GM23338 (cell line): ENCODE measurements at places on chromosomes 3 and 15.
A peak's percentile ranks its signal among the peaks of the same experiment; 100 is the strongest.

DNA sequence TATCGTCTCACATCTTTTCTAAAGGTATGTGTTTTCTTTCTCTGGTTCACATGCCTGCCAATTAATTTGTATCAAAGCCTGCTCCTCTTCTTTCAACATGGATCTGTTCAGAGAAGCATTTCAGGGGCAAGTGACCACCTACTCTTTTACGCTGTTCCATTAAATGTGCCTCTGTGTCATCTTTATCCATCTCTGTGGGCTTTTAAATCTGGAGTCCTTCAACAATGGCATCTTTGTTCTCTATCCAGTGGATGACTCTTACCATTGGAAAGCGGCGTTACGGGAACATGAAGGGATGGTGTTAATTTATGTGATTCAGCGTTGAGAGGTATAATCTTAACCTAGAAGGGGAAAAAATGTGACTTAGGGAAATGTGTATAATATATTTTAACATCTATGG is 92.7 kb upstream of the CFAP20DC start:
- H3K27ac ChIP-seq: no peak overlapping the region
- H3K4me3 ChIP-seq: no peak overlapping the region
- no peaks in the 10 kb centered on the region for H3K4me1 ChIP-seq
- H3K36me3 ChIP-seq: no peaks in the 10 kb centered on the region
- no peak for DNase-seq

- H3K4me3 ChIP-seq: no peak overlapping the region
- no peaks in the 10 kb centered on the region for H3K27me3 ChIP-seq
- H3K4me1 ChIP-seq: peaks cover 5% of the 10 kb centered on the region; the same call in 1 of the 2 replicates
- H3K27ac ChIP-seq: no peak overlapping the region
Measured at GRCh38 chr3:122568755-122569154, 4.6 kb downstream of the DTX3L start.

DNA sequence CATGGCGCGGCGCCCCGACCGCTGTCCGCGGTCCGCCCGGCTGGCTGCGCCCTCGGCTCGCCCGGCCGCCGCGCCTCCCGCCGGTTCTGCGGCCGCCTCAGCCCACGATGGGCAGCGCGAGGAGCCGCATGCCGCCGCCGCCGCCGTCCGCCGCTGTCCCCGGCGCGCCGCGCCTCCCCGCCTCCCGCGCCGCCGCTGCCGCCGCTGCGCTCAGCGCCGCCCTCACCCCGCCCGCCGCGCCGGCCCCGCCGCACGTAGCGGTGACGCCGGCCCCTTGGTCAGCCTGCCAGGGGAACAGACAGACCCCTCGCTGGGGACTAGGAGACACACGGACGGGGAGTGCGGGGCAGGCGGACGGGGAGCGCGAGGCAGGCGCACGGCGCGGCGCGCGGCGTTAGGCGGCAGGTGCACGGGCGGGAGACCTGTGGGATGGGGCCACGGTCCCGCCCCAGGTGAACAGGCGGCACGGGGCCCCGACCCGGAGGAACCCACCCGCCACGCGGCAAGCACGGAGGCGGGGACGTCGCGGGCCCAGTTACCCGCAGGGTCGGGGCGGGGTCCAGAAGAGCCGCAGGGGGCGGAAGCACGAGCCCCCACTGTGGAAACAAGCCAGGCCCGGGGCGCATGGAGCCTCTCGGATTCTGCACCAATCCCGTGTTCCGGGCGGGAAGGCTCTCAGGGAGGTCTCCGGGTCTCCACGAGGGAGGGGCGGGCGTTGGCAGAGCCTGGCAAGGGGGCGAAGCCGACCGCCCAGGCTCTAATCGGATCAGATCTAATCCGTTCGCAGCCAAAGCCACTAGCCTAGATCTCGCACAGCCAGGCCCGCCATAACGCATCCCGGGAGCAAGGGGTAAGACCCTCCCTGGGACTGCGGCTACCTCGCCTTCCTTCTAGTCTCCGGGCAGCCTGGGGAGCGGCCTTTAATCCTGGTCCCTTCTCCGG is at the start of gene CSPG5:
Gene CSPG5, minus strand, starts transcription at position 175 of the 942 bp plus-strand sequence. Its CDS starts 172 bp downstream, at position 3.
- peak; percentile 59 for DNase-seq
- H3K4me1 ChIP-seq: peaks cover 5% of the 10 kb centered on the region
- no peak within 1 kb of the TSS for H3K27ac ChIP-seq

GRCh38 chr15:58282060-58282708 is 144.0 kb downstream of the AQP9 start:
- H3K4me1 ChIP-seq: no peaks in the 10 kb centered on the region
- no peaks in the 10 kb centered on the region for H3K36me3 ChIP-seq
- H3K27ac ChIP-seq: no peak overlapping the region
- H3K4me3 ChIP-seq: no peak overlapping the region

- H3K4me3 ChIP-seq: no peak overlapping the region
- DNase-seq: no peak
- H3K27ac ChIP-seq: no peak overlapping the region
- no peaks in the 10 kb centered on the region for H3K4me1 ChIP-seq
- H3K36me3 ChIP-seq: no peaks in the 10 kb centered on the region
Measured at GRCh38 chr15:70775160-70775559, 11.8 kb upstream of the UACA start.

- H3K27ac ChIP-seq: no peak overlapping the region
Measured at GRCh38 chr3:124113485-124113884, 121.6 kb upstream of the ROPN1 start.

GRCh38 chr3:165545059-165545458 is 292.2 kb downstream of the BCHE start:
- no peaks in the 10 kb centered on the region for H3K36me3 ChIP-seq
- no peak overlapping the region for H3K27ac ChIP-seq
- DNase-seq: no peak

DNA sequence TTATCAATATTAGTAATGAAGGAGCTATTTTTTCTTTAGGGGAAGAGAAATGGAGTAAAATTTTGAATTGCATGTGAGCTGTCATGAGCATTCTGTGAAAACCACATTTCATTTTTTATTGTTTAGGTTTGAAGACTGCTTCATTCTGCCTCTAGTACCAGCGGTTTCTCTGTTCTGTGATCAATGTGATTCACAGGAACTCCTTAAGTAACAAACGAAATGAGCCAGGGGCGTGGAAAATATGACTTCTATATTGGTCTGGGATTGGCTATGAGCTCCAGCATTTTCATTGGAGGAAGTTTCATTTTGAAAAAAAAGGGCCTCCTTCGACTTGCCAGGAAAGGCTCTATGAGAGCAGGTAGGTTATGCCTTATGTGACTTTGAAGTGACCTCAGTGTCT is 13.0 kb downstream of the NIPA2 start:
- no peaks in the 10 kb centered on the region for H3K27me3 ChIP-seq
- peaks cover 24% of the 10 kb centered on the region for H3K36me3 ChIP-seq
- H3K4me1 ChIP-seq: no peaks in the 10 kb centered on the region
- H3K27ac ChIP-seq: no peak overlapping the region
- DNase-seq: no peak

GRCh38 chr3:187799942-187800641 is 54.8 kb upstream of the BCL6 start:
- H3K4me1 ChIP-seq: peaks cover 5% of the 10 kb centered on the region
- H3K36me3 ChIP-seq: no peaks in the 10 kb centered on the region
- DNase-seq: no peak
- H3K27me3 ChIP-seq: no peaks in the 10 kb centered on the region

DNA sequence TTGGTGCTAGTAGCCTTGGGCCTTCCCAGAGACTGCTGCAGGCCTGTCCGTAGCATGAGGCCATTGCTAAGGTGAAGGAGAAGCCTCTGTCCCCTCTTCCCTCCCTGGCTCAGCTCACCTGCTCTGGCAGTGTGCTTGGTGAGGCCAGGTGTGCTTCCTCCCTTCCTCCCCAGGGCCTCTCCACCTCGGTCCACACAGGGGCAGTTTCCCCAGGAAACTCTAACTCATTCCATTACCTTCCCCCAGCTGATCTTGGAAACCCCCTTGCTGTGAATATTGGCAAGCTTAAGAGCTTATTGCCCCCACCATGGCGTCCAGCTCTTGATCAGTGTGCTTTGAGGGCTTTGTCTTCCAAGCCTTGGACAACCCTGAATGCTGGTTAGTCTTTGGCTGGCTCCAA is 52.7 kb downstream of the ZNF445 start:
- no peaks in the 10 kb centered on the region for H3K36me3 ChIP-seq
- no peak for DNase-seq
- H3K4me3 ChIP-seq: no peak overlapping the region
- no peak overlapping the region for H3K27ac ChIP-seq
- no peaks in the 10 kb centered on the region for H3K27me3 ChIP-seq

DNA sequence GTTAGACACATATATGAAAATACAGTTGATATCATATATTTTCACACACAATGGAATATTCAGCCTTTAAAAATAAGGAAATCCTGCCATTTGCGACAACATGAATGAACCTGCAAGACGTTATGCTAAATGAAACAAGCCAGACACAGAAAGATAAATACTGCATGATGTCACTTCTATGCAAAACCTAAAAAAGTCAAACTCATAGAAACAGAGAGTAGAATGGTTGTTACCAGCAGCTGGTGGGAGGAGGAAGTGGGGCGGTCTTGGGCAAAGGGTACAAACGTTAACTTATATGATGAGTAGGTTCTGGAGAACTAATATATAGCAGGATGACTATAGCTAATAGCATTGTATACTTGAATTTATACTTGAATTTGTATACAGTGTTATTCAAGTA is 213.2 kb upstream of the NR2F2 start:
- no peak for DNase-seq
- no peaks in the 10 kb centered on the region for H3K27me3 ChIP-seq
- no peak overlapping the region for H3K4me3 ChIP-seq
- H3K4me1 ChIP-seq: peaks cover 11% of the 10 kb centered on the region
- H3K36me3 ChIP-seq: no peaks in the 10 kb centered on the region
- H3K27ac ChIP-seq: no peak overlapping the region

GRCh38 chr15:90087454-90088154 is 14.7 kb downstream of the IDH2 start:
- peak; percentile 58 for DNase-seq
- H3K27ac ChIP-seq: no peak overlapping the region
- H3K4me3 ChIP-seq: no peak overlapping the region

DNA sequence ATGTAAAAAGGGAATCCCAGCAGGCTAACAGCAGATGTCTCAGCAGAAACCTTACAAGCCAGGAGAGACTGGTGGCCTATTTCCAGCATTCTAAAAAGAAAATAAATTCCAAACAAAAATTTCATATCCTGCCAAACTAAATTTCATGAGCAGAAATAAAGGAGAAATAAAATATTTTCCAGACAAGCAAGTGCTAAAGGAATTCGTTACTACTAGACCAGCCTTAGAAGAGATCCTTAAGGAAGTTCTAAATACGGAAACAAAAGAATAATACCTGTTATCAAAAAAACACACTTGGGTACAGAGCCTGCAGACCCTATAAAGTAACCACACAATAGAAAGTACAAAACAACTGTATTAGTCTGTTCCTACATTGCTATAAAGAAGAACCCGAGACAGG is 41.4 kb downstream of the HDGFL3 start:
- DNase-seq: no peak
- H3K4me3 ChIP-seq: no peak overlapping the region
- no peak overlapping the region for H3K27ac ChIP-seq

DNA sequence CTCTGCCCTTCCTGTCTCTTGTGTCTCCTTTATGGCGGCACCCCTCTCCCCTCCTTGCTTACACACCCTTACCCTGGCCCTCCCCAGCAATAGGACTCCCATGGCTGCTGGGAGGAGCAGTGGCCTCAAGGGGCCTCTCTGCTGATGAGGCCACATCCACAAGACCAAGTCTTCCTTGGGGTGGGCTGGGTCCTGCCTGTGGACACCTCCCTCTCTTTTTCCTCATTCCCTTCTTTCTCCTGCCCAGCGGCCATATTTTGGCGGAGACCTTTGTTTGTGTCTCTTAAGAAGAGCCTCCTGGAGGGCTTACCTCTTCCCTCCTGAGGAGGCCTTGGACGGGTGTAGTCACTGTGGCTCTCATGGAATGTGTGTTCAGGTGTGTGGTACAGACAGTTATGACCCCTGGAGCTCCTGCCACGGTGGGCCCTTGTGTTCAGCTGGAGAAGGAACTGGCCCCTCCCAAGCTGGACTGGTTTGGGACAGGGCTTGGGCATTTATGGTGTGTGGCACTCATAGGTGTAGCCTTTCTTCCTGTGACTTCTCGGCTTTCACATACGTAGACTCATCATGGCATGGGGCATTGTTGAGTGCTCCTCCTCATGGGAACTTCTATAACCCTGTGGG is 56.6 kb upstream of the APEH start:
- H3K4me3 ChIP-seq: no peak overlapping the region
- no peaks in the 10 kb centered on the region for H3K27me3 ChIP-seq

DNA sequence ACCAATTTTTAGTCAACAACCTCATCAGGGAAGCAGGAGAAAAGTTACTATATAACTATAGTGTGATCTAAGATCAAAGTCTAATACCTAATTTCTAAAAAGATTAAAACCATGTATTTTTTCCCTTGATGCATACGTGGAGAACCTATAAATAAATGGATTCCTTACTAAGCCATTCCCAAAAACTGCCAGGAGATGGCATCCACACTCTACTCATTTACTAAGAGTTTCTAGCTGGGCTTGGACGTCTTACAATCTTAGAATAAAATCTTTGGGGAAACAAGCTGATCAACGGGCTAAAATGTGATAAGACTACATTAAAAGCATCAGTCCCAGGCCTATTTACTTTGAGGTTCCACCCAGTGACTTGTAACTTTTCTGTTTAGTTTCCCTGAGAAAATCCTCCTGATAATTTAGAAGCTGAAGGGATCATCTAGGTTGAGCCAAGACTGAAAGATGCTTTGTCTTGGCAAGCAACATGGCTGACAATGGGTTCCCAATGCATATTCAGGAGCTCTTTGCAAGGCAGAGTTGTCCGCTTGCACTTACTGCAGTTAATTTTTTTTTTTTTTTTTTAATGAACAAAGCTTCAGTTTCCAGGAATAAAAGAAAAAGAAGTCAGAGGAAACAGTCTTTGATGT is 85.5 kb upstream of the FGF12 start:
- H3K4me1 ChIP-seq: peaks cover 7% of the 10 kb centered on the region
- H3K27me3 ChIP-seq: no peaks in the 10 kb centered on the region
- no peak overlapping the region for H3K4me3 ChIP-seq
- H3K36me3 ChIP-seq: no peaks in the 10 kb centered on the region
- DNase-seq: peak; percentile 76

GRCh38 chr15:81301815-81302399 is 22.0 kb downstream of the STARD5 start:
- no peaks in the 10 kb centered on the region for H3K36me3 ChIP-seq
- H3K4me3 ChIP-seq: no peak overlapping the region
- no peaks in the 10 kb centered on the region for H3K27me3 ChIP-seq
- no peak for DNase-seq
- peaks cover 15% of the 10 kb centered on the region; the same call in 1 of the 2 replicates for H3K4me1 ChIP-seq

DNA sequence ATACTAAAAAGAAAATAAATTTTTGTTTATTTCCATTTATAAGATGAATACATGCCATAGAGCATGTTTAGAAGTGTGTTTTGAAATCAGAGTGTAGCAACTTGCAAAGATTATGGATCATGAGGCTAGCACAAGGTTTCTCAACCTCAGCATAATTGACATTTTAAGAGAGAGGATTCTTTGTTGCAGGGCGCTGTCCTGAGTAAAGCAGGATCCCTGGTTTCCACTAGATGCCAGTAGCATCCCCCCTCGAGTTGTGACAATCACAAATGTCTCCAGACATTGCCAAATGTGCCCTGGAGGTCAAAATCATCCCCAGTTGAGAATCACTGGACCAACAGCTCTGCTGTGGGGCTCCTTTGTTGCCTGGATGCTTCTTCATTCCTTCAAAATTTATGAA is 128.5 kb upstream of the RBMS3 start:
- DNase-seq: peak; percentile 60
- H3K4me1 ChIP-seq: 0 out of 2 replicates have a peak, but pooled peaks cover 7% of the 10 kb centered on the region
- H3K27me3 ChIP-seq: no peaks in the 10 kb centered on the region
- no peaks in the 10 kb centered on the region for H3K36me3 ChIP-seq

GRCh38 chr3:36653095-36653494 is 111.3 kb downstream of the DCLK3 start:
- H3K36me3 ChIP-seq: no peaks in the 10 kb centered on the region
- no peak overlapping the region for H3K27ac ChIP-seq
- H3K4me1 ChIP-seq: no peaks in the 10 kb centered on the region
- DNase-seq: no peak

GRCh38 chr3:49020330-49021212 is 1.4 kb upstream of the NDUFAF3 start:
- peak overlapping the region; percentile 92 for H3K27ac ChIP-seq
- peaks cover 19% of the 10 kb centered on the region for H3K36me3 ChIP-seq
- peak; percentile 66 for DNase-seq
